ENCODE measurements at places on chromosomes 6 and 20. TPM values are rescaled to one million over a fixed set of nuclear protein-coding genes. Genes with fewer than 3 reads are reported as not detected.

Gene OLIG3
- total RNA-seq, result 0.14 TPM

Gene SASH1
- 13.3 TPM for total RNA-seq

Gene FKBP1C
- 0.32 TPM for total RNA-seq

Gene TSPO2
- not detected for total RNA-seq

- no peak for DNase-seq
- H3K27ac ChIP-seq, result no peak overlapping the region
- H3K27me3 ChIP-seq, result peaks cover 2% of the 10 kb centered on the region
These were observed 453.2 kb upstream of the PTCHD4 start for GRCh38 chr6:48564036-48564820.

DNA sequence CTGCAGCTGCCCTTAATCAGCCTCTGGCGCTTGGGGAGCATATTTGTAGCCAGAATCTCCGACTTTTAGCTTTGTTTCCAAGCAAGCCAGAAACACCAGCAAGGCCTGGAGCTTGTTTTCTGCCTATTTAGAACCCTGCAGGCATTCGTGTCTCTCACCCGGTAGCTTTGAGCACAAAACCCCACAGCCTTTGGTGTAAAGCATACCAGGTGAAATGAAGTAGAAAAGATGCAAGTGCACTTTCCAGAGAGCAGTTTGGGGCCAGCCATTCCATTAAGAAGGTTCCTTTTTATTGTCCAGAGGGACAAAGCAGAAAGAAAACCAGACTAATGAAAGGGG, 736 bp downstream of the FAM217B start:
- H3K27ac ChIP-seq, result peak overlapping the region; percentile 85
- no peak for DNase-seq
- no peaks in the 10 kb centered on the region for H3K27me3 ChIP-seq

GRCh38 chr6:39082310-39082709, 32.7 kb downstream of the SAYSD1 start:
- no peak for DNase-seq
- H3K4me1 ChIP-seq, result no peaks in the 10 kb centered on the region
- no peaks in the 10 kb centered on the region for H3K27me3 ChIP-seq
- H3K4me3 ChIP-seq, result no peak overlapping the region
- no peak overlapping the region for H3K27ac ChIP-seq

- no peak overlapping the region for H3K27ac ChIP-seq
- DNase-seq, result no peak
- no peak overlapping the region for H3K4me3 ChIP-seq
- no peaks in the 10 kb centered on the region for H3K36me3 ChIP-seq
- H3K4me1 ChIP-seq, result no peaks in the 10 kb centered on the region
- peaks cover 23% of the 10 kb centered on the region for H3K27me3 ChIP-seq
These were observed 9.0 kb upstream of the NCOA6 start for GRCh38 chr20:34834459-34834893.

GRCh38 chr6:136987526-136987925, 57.2 kb downstream of the IL20RA start:
- DNase-seq, result no peak
- H3K27me3 ChIP-seq, result peaks cover 13% of the 10 kb centered on the region
- H3K27ac ChIP-seq, result no peak overlapping the region
- no peaks in the 10 kb centered on the region for H3K36me3 ChIP-seq

DNA sequence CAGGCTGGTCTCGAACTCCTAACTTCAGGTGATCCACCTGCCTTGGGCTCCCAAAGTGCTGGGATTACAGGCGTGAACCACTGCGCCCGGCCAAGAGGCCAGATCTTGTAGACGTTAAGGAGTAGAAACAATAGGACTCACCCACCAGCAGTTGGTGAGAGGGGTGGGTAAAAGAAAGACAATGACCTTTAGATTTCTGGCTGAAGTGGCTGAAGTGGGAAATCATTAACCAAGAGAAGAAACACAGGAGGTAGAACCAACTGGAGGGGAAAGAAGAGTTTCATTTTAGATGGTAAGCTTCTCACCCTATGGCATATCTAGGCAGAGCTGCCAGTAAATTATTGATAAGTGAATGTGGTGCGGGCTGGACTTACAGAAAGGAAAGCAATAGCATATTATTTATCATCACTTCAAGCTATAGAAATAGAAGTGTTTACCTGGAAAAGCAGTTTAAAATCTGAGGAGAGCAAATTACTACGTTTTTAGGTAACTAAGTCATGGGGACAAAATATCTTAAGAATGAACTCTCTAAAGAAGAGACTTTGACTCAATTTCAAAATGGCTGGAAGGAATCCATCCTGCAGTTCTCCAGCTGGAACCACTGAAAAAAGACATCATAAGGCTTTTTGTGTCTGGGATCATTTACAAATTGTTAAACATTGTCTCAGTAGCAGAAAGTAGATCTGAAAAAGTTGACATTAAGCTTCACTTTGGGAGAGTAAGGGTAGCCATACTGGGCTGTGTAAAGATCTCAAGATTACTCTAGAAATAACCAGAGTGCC, 109.6 kb downstream of the ALDH8A1 start:
- H3K27me3 ChIP-seq, result no peaks in the 10 kb centered on the region
- H3K36me3 ChIP-seq, result no peaks in the 10 kb centered on the region
- no peak overlapping the region for H3K4me3 ChIP-seq
- no peak overlapping the region for H3K27ac ChIP-seq
- DNase-seq, result no peak
- no peaks in the 10 kb centered on the region for H3K4me1 ChIP-seq

- H3K27ac ChIP-seq, result no peak overlapping the region
- H3K36me3 ChIP-seq, result no peaks in the 10 kb centered on the region
- no peak for DNase-seq
- H3K4me3 ChIP-seq, result no peak overlapping the region
- no peaks in the 10 kb centered on the region for H3K27me3 ChIP-seq
- no peaks in the 10 kb centered on the region for H3K4me1 ChIP-seq
These were observed 17.1 kb upstream of the MOXD1 start for GRCh38 chr6:132418235-132418965.

- no peaks in the 10 kb centered on the region for H3K36me3 ChIP-seq
- DNase-seq, result no peak
- peaks cover 26% of the 10 kb centered on the region for H3K4me1 ChIP-seq
- H3K4me3 ChIP-seq, result no peak overlapping the region
These were observed 76.0 kb downstream of the MKKS start for GRCh38 chr20:10357974-10358373.

DNA sequence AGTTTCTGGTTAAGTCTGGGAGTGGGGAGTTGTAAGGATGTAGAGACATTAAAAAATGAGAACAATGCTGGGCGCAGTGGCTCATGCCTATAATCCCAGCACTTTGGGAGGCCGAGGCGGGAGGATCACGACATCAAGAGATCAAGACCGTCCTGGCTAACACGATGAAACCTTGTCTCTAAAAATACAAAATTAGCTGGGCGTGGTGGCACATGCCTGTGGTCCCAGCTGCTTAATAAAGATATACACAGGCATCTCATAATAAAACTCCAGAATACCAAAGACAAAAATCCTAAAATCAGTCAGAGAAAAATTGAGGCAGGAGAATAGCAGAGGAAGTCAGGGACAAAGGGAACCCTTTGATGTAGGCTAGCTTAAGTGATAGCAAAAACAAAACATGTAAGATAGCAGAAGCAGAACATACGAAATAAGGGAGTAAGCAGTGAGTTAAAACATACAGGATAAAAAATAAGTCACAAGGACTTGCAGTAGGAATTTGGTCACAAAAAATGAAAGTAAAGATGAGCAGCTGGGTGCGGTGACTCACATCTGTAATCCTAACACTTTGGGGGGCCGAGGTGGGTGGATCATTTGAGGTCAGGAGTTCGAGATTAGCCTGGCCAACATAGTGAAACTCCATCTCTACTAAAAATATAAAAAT, 23.6 kb downstream of the DDX43 start:
- H3K4me1 ChIP-seq, result no peaks in the 10 kb centered on the region
- DNase-seq, result no peak
- no peaks in the 10 kb centered on the region for H3K27me3 ChIP-seq
